ENCODE measurements at places on chromosomes 4 and X. TPM values are rescaled to one million over a fixed set of nuclear protein-coding genes. Genes with fewer than 3 reads are reported as not detected.

Gene MAGEA2B
- not detected for polyA plus RNA-seq

DNA sequence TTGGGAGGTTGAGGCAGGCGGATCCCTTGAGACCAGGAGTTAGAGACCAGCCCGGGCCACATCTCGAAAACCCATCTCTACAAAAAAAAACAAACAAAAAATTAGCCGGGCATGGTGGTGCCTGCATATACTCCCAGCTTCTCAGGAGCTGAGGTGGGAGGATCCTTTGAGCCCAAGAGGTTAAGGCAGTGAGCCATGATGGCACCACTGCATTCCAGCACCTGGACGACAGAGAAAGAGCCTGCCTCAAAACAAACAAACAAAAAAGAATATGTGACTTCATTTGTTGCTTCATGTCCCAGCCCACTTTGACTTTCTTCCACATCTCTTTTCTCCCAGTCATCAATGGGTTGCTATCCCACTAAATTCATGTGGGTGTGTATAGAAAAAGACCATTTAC lies 79.7 kb downstream of the BCOR start:
- no peak overlapping the region for H3K4me3 ChIP-seq
- peaks cover 12% of the 10 kb centered on the region for H3K4me1 ChIP-seq
- peaks cover 18% of the 10 kb centered on the region for H3K27me3 ChIP-seq
- no peak overlapping the region for H3K27ac ChIP-seq
- H3K36me3 ChIP-seq: no peaks in the 10 kb centered on the region
- no peak for DNase-seq

GRCh38 chr4:111813555-111814140 lies 331.6 kb upstream of the FAM241A start:
- H3K4me3 ChIP-seq: no peak overlapping the region
- no peak overlapping the region for H3K27ac ChIP-seq
- no peak for DNase-seq
- no peaks in the 10 kb centered on the region for H3K36me3 ChIP-seq
- no peaks in the 10 kb centered on the region for H3K4me1 ChIP-seq

Gene ADGRG2
- polyA plus RNA-seq: 4.5 TPM

DNA sequence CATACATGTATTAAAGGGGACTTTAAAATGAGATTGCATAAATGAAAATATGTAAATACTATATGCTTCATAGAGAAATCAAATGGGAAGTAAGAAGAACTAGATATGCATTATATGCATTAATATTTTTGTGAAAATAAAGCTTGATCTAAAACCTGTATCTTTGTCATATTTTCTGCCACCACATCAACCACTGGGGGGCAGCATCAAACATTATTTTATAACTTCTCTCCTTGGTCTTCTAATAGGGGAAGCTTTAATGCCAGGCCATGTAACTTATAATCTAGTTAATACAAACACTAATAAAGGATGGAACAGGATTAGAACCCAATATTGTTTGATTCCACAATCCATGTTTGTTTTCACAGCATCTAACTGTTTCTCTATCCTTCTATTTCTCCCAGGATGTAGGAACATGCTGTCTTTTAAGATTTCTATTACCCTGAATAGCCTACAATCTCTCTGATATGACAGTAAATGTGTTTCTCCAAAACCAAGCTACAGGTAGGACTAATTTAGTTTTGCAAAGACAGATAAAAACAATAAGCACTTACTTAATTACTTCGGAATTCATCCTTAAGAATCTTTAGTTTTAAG lies 10.0 kb downstream of the QRFPR start:
- no peaks in the 10 kb centered on the region for H3K36me3 ChIP-seq
- no peaks in the 10 kb centered on the region for H3K27me3 ChIP-seq
- no peak overlapping the region for H3K4me3 ChIP-seq
- no peaks in the 10 kb centered on the region for H3K4me1 ChIP-seq
- H3K27ac ChIP-seq: no peak overlapping the region

Gene NOX1
- polyA plus RNA-seq: 0.84 TPM

GRCh38 chrX:134990801-134991481 lies at the start of gene SMIM10:
SMIM10 (plus strand) TSS chrX:134990991; CDS start chrX:134991096, 105 bp downstream.
- DNase-seq: no peak
- peak within 1 kb of the TSS; percentile 41 for H3K4me3 ChIP-seq
- peaks cover 6% of the 10 kb centered on the region for H3K27me3 ChIP-seq
- H3K27ac ChIP-seq: no peak within 1 kb of the TSS

DNA sequence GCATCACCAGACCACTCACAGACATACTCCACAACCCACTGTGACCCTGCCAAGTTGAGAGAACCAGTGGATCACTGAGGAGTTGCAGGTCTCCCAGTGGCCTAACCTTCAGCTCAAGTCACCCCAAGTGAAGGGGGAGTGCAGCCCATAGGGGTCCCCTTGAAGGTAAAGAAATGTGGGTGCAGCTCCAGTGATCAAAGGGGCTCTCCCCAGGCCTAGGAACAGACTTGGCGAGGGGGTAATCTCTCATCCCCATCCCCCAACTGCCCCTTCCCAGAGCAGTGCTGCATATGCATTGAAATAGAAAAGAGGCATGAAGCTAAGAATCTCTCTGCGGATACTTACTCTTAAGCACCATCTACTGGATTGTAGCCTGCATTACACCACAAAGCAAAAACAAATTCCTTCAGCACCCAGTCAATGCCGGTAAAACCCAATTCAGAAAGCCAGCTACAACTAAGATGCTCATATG lies 27.0 kb downstream of the MAGEE1 start:
- H3K36me3 ChIP-seq: no peaks in the 10 kb centered on the region
- H3K27ac ChIP-seq: no peak overlapping the region
- no peaks in the 10 kb centered on the region for H3K27me3 ChIP-seq

All from spinal cord (tissue), 10 donors.